ENCODE measurements at places on chromosomes 7 and 10. TPM values are rescaled to one million over a fixed set of nuclear protein-coding genes. Genes with fewer than 3 reads are reported as not detected.

The RNF148 gene
- not detected for total RNA-seq

The ENO4 gene
- total RNA-seq: not detected

The CREB5 gene
- total RNA-seq: not detected

The DKK1 gene
- not detected for total RNA-seq

The VGF gene
- total RNA-seq: 0.17 TPM

The GIMAP2 gene
- total RNA-seq: 30.6 TPM

The ZNF425 gene
- 0.99 TPM for total RNA-seq

The CTAGE8 gene
- 0.78 TPM for total RNA-seq

The SLC26A3 gene
- not detected for total RNA-seq

The TAS2R41 gene
- not detected for total RNA-seq

The SCART1 gene
- 1.3 TPM for total RNA-seq

The VAX1 gene
- total RNA-seq: not detected

The LRRN3 gene
- total RNA-seq: 108 TPM

The SLC18A2 gene
- total RNA-seq: 0.04 TPM

The LIPF gene
- total RNA-seq: not detected

The PWWP2B gene
- 3.5 TPM for total RNA-seq

The C7orf57 gene
- total RNA-seq: 2.1 TPM

The CALML5 gene
- not detected for total RNA-seq

The CCNJ gene
- total RNA-seq: 9.8 TPM

The WDR86 gene
- not detected for total RNA-seq

The TCAF2 gene
- total RNA-seq: 27.5 TPM

The LIPJ gene
- total RNA-seq: not detected

The MUC3A gene
- total RNA-seq: 0.23 TPM

The PCLO gene
- not detected for total RNA-seq

The FBXW4 gene
- total RNA-seq: 35.3 TPM

The CTAGE15 gene
- 0.42 TPM for total RNA-seq

The FUOM gene
- total RNA-seq: 33.7 TPM

The LEP gene
- not detected for total RNA-seq

The ZNF716 gene
- not detected for total RNA-seq

The SMO gene
- total RNA-seq: 0.70 TPM

The HYAL4 gene
- not detected for total RNA-seq

The TMEM130 gene
- not detected for total RNA-seq

The NPFFR1 gene
- not detected for total RNA-seq

The SH2D4B gene
- 0.21 TPM for total RNA-seq

The ZNF282 gene
- total RNA-seq: 31.8 TPM

The WIPF3 gene
- not detected for total RNA-seq

The CFAP70 gene
- total RNA-seq: 0.82 TPM

The ITPRIP gene
- 15.8 TPM for total RNA-seq

The ACSL5 gene
- total RNA-seq: 56.6 TPM

The VIPR2 gene
- 0.08 TPM for total RNA-seq

The SAP25 gene
- 7.5 TPM for total RNA-seq

The DNAJC12 gene
- total RNA-seq: 36.0 TPM

The PDE6C gene
- not detected for total RNA-seq

The CHAT gene
- not detected for total RNA-seq

The TMEM213 gene
- not detected for total RNA-seq

The MGMT gene
- total RNA-seq: 22.0 TPM

The ACTR1A gene
- total RNA-seq: 74.0 TPM

The MBL2 gene
- total RNA-seq: not detected

The PRTFDC1 gene
- total RNA-seq: 1.7 TPM
